ENCODE measurements at places on chromosomes 13 and 19.

GRCh38 chr19:22622901-22623840, 11.0 kb upstream of the ZNF492 start:
- no peak for DNase-seq

- DNase-seq = no peak
Measured at GRCh38 chr19:50016225-50016807, 8.9 kb downstream of the VRK3 start.

DNA sequence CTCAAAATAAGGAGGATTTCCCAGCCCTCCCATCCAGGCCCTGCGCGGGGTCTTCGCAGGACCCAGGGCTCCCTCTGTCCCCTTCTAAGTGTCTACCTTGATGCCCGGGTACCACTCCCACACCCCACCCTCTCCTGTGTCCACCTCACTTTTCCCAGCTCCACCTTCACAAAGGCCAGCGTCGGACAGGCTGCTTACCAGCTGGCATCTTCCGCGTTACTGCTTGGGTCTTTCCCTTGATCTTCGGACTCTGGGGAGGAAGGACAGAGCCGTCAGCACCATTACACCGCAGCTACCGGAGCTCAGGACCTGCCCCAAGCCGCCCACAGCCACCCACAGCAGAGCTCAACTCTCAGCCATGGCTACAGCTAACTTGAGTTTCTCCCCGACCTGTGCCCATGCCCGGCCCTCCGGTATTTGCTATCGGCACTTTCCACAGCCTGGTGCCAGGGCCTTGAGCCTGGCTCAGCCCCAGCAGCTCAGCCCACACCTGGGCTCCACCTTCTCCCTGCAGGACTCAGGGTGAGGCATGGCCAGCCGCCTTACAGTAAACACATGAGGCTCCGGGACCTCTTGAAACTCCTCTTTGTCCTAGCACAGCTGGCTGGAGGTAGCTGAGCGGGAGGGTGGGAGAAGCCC, 3.8 kb downstream of the C13orf46 start:
- DNase-seq = no peak

- DNase-seq = no peak
Measured at GRCh38 chr13:65727070-65727469, 1503.1 kb downstream of the PCDH9 start.

DNA sequence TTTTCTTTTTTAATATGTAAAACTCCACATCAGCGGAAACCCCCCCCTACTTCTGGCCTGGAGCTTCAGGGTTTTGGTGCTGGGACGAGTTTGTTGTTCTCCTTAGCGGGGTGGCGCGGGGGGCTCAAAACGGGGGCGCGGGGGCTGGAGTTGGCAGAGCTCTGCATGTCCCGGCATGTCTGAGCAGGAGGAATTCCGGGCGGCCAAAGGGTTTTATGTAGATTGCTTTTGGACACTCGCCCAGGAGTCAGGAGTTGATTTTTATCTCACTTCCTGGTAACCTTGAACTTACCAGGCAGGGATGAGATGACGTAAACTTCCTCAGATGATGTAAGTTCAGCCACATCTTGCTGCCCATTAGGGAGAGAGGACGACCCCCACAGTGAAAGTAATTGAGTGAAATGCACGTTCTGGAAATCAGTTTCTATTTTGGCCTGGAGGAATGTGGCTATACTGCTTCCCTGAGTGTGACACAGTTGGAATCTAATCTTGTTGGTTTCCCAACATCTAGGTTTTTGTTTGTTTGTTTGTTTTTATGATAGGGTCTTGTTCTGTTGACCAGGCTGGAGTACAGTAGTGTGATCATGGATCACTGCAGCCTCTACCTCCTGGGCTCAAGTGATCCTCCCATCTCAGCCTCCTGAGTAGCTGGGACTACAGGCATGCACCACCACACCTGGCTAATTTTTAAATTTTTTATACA, 21.0 kb upstream of the GDF15 start:
- peak; percentile 83 for DNase-seq

- peak; percentile 95 for DNase-seq
Measured at GRCh38 chr19:38152461-38153379, 71.3 kb downstream of the DPF1 start.

- DNase-seq = no peak
Measured at GRCh38 chr19:36086326-36086725, 24.6 kb upstream of the OVOL3 start.

- no peak for DNase-seq
Measured at GRCh38 chr19:6963937-6964336, 57.3 kb downstream of the MBD3L2B start.

DNA sequence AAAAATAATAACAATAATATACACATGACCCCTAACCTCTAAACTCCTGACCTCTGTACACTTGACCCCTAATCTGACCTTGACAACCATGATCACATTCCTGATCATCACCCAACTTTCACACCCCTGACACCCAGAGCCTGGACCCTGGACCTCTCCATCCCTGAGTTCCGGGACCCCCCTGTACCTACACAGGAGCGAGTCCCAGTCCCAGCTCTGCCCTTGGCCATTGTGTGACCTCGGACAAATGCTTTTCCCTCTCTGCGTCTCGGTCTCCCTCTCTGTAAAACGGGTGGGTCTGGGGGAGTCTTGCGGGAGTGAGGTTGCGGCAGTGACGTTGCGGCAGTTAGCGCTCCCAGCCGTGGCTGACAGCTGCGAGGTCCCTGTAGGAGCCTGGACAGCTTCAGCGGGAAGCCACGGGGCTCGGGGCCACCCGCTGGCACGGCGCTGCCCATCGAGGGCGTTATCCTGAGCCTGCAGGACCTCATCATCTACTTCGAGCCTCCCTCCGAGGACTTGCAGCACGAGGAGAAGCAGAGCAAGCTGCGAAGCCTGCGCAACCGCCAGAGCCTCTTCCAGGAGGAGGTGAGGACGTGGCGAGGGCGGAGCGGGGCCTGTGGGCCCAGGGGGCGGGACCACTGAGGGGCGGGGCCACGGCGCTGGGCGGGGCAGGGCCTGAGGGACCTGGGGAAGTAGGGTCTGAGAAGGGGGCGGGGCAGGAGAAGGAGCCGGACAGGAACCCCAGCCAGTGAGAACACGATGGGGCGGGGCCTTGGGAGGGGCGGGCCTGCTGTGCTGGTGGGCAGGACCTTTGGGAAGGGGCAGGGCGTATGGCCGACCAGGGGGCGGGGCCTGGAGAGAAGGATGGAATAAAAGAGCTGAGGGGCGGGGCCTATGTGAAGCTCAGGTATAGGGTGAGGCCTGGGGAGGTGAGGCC, 19.2 kb downstream of the RYR1 start:
- no peak for DNase-seq

- no peak for DNase-seq
Measured at GRCh38 chr19:16118489-16119033, 6.9 kb downstream of the RAB8A start.

DNA sequence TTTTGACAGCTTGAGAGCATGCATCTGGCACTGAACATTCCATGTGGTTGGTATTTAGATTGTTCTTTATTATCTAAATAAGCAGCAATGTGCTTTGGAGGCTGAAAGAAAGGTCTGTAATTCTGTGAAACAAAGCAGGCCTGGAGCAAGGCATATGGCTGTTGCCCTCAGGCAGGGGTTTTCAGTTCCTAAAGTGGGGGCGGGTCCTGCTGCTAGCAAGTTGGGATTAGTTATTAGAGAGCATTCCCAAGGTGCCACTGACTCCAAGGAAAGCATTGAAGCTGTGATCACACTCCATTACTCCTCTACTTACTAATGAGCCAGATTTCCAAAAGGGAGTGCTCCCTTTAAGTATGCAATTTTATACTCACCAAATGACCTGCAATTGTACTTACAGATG, 432.2 kb downstream of the OLFM4 start:
- no peak for DNase-seq

GRCh38 chr19:18499055-18499775, 22.7 kb downstream of the ELL start:
- no peak for DNase-seq

- no peak for DNase-seq
Measured at GRCh38 chr13:35906636-35907035, 224.5 kb downstream of the DCLK1 start.

DNA sequence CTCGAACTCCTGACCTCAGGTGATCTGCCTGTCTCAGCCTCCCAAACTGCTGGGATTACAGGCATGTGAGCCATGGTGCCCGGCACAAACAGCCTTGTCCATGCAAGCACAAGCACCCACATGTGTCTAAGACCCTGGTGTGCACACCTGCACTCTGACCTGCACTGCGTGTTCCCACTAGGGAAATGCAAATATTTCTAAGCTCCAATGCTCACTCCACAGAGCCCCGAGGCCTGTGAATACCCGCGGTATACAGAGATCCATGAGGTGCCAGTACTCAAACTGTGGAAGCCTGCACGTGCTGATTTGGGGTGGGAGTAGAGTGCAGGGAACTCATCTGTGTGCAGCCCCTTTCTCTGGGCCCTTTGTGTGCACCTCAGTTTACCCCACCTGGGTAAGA, 14.7 kb downstream of the GADD45B start:
- DNase-seq = no peak

DNA sequence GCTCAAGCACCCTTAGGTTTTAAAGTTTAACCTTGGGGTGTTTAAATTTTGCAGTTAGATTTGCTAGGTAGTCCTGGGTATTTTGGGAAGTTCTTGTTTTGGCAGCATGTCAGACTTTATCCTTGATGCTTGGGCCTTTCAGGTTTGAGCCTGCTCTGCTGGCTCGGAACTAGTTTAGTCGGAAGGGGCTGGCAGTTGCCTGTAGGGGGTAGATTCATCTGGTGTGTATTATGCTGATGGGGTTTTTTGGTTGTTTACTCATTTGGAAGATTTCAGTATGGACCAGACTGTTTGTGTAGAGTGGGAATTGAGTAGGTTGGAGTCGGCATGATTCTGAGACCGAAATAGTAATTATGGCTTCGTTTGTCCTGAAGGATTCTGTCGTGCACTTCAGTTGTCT, 15.1 kb downstream of the ILF3 start:
- DNase-seq = no peak

- DNase-seq = peak; percentile 53
Measured at GRCh38 chr19:34269968-34270621, 15.7 kb downstream of the GARRE1 start.

Data from H54 (cell line).